EL (cell line): ENCODE measurements at places on chromosomes 7 and 10.

DNA sequence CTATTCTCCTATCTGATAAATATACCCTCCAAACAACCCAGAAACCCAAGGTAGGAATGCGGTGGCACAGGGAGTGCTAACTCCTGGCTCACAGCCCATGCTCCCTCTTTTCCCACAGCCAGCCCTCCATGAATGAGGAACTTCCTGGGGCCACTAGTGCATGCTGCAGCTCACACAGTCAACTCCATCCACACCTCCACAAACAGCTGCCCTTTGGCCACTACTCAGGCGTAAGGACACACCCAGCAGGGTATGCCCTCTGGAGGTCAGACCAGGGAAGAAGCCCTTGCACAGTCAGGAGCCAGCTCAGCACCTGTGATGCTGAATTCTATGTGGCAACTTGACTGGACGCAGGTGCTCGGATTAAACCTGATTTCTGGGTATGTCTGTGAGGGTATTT is 85.2 kb upstream of the PIK3CG start:
- DNase-seq, result no peak

DNA sequence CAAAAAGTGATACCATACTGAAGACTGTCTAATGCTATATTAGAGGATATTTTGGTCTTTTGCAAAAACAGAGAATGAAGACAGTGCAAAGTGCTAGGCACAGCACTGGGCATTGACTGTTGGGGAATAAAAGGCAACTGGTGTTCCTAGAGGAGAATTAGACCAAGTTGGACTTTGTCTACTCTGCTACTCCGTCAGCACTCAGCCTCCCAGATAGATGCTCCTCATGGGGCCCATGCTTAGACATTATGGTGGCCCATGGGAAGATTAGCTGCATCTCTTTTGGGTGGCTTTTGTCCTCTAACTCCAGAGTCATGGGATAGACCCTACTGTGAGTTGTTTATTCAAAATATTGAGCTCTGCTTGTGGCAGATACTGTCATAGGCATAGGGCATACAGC is 113.5 kb downstream of the RBM20 start:
- no peak for DNase-seq

DNA sequence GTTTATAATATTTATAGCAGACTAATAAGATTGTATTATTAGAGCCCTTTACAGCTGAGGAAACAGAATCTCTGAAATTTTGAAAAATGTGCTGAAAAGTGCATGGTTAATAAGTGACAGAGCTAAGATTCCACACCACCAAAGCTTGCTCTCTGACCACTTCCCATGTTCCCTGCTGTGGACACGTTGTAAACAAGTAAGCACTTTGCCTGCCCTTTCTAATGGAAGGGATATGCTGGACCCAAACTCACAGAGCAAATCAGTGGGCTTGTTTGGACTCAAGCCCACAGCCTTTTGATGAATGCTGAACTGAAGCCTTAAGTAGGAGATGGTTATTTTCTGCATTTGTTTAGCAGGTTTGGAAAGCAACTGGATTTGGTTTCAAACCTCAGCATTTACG is 214.0 kb upstream of the TMEM72 start:
- DNase-seq, result no peak

- DNase-seq, result no peak
Measured at GRCh38 chr10:127151981-127152699, 44.3 kb downstream of the INSYN2A start.

- no peak for DNase-seq
Measured at GRCh38 chr10:69712342-69712741, 82.3 kb downstream of the FAM241B start.

DNA sequence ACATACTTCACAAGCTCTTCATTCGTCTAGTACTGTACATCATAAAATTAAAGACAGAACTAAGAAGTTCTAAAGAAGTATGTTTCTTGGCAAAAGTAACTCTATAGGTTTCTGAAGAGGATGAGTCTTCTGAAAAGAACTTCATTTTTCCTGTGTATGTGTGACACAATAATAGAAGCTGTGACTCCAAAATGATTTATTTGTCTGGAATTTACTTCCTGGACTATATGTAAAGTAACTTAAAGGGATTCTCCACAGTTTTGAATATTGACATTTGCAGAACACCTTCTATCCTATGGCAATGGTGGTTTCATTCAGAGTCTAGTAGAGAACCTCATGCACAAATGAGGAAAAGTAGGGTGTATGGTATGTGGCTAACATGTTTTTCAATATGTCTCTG is 19.8 kb upstream of the CLDN12 start:
- DNase-seq, result peak; percentile 74

DNA sequence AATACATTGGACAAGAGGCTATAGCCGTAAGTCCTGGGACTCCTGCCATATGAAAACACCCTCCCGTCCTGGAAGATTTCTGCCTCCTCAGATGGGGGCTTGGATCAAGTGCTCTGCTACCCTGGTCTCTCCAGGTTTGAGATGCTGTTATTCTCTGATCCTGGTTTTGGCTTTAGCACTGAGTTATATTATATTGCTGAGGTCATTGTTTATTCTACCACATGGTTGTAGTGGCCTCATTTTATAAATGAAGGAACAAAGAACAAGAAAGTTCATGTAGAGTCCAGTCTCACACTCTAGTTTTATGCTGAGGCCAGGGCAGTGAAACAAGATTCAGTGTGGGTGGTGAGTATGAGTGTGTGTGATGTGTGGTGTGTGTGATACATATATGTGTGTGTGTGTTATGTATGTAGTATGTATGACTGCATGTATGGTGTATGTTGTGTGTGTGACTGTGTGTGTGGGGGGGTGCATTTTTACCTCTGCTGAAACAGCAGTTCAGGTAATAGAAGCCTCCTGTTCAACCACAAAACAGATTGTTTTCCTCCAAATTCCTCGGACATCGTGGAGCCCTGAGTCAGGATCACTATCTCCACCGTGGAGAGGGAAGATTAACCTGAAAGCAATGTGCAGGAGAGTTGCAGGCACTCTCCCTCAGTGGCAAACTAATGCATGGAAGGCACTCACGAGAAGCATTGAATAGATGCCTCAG is 80.7 kb downstream of the C7orf25 start:
- DNase-seq, result no peak

DNA sequence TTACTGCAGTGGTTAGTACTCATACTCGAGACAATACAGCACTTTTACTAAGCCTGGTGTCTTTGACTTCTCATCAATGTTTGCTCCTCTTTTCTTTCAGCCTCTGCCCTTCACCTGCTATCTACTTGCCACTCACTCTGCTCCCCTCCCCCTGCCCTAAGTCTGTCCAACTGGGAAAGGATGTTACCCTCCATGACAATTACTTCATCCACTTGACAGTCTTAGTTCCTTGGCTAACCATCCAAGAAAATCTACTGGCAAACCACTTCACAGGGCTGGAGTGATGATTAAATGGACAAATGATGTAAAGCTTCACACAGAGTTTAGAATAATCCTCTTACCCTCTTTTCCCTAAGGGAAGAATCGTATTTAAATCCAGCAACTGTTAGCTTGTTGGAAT is 8.2 kb upstream of the DLD start:
- DNase-seq, result no peak

DNA sequence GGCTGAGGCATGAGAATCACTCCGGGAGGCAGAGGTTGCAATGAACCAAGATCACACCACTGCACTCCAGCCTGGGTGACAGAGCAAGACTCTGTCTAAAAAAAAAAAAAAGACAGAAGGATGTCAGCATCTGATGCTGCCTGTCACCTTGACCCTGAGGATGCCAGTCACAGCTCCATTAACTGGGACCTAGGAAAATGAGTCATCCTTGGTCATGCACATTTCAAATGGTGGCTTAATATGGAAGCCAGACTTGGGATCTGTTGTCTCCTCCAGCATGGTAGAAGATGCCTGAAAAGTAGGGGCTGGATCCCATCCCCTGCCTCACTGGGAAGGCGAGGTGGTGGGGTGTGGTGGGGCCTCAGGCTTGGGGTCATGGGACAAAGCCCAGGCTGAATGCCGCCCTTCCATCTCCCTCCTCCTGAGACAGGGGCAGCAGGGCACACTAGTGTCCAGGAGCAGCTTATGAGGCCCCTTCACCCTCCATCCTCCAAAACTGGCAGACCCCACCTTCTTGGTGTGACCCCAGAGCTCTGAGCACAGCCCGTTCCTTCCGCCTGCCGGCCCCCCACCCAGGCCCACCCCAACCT is 1.3 kb downstream of the NOS3 start:
- DNase-seq, result no peak

- DNase-seq, result no peak
Measured at GRCh38 chr7:18407385-18407784, 88.2 kb upstream of the HDAC9 start.
